ENCODE measurements at places on chromosomes 11 and 22.

DNA sequence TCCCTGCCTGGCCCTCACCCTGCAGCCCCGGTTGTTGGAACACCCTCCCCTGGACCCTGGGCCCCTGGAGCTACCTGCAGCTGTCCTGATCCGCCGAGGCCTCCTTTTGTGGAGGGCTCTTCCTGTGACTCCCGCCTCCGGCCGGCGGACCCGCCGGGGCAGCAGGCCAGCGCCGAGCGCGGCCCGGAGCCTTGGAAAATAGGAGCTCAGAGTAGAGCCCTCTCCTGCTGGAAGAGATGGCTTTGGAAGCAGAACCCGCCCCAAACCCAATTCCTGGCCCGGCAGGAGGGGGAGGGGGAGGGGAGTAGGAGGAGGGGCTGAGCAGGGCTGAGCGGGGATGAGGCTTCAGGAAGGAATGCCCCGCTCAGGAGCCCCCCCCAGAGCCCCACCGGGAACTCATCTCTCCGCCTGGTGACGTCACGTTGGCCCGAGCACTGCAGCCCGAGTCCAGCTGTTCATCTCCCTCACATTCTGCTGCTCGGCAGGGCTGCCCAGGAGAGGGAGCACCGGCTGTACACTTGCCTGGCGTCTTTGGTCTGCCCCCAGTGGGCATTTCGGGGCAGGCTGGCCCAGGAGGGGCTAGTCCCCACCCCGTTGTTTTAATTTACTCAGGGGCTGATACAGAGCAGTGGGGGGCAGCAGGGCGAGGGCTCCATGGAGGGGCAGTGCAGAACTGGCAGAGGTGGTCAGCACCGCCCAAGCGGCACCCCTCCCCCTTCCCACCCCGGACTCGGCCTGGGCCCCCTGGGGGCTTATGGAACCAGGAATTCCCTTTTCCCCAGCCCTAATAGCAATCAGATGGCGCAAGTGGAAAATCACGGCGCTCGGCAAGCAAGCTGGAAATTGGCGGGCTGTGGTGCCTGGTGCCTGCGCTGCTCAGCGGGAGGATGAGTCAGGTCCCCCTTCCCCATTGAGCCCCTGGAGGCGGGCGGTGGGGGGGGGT lies at the start of gene MRGPRF:
TSS of gene MRGPRF (minus strand) at position 238 of the 943 bp plus-strand sequence. CDS start 3,345 bp downstream, outside the sequence.
- no peak for DNase-seq

GRCh38 chr11:3659595-3660515 lies 11.3 kb downstream of the CHRNA10 start:
- no peak for DNase-seq

GRCh38 chr22:30602049-30602448 lies 4.9 kb upstream of the TCN2 start:
- DNase-seq: no peak

- DNase-seq: no peak
These were observed 105.2 kb downstream of the MAML2 start for GRCh38 chr11:96237766-96238266.

GRCh38 chr22:24183321-24184031 lies 2.2 kb downstream of the SUSD2 start:
- no peak for DNase-seq

DNA sequence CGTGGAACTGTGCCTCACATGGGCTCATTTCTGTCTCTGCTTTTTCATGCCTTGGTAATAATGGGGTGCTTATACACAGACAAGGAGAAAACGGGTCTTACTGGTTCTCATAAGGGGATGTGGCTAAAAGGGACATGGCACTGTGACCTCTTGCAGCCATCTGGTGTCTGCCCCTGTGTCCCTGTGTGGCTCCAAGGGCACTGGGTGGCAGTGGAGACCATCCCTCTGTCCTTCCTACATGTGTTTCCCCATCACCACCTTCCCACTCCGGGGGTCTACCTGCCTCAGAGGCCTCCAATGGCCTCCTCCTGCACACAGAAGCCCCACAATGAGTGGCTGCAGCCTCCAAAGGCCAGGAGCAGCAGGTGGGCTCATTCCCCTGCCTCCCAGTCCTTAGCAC lies 221.2 kb downstream of the CEP164 start:
- no peak for DNase-seq

- DNase-seq: no peak
These were observed 21.1 kb upstream of the NECTIN1 start for GRCh38 chr11:119750056-119750455.

- DNase-seq: no peak
These were observed 69.4 kb upstream of the API5 start for GRCh38 chr11:43242401-43242800.

GRCh38 chr11:123197711-123198110 lies 2.7 kb upstream of the CLMP start:
- no peak for DNase-seq

DNA sequence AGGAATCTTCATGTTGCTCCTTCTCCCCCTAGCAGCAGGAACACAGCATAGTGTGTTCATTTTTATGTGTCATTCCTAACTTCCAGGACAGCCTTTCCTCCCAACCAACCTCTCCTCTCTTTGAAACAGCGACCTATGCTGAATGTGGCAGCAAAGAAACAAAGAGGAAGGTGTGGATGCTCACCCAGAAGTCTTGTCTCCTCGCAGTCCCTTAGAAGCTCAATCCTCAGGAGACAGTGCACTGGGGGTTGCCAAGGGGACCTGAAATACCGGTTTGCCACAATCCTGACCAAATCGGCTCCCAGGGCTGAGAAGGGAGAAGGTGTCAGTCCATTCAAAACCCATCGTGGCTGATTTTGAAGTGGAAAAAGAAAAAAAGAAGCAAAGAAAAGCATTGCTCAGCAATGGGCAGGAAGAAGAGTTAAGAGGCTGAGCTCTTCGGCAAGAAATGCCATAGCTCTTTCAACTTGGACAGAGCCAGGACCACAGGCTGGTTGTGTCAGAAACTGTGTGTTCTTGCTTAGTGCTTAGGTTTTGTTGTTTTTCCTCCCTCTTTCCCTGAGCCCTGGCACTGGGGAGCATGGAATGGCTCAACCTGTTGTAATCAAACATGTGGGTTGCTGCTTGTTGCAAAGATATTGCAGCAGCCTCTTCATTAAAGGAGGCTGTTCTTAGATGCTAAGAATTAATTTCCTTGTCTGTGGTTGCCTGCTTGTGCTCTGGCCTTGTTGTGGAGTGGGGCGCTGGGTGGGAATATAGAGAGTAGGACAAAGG lies 30.4 kb upstream of the TENM4 start:
- DNase-seq: no peak

DNA sequence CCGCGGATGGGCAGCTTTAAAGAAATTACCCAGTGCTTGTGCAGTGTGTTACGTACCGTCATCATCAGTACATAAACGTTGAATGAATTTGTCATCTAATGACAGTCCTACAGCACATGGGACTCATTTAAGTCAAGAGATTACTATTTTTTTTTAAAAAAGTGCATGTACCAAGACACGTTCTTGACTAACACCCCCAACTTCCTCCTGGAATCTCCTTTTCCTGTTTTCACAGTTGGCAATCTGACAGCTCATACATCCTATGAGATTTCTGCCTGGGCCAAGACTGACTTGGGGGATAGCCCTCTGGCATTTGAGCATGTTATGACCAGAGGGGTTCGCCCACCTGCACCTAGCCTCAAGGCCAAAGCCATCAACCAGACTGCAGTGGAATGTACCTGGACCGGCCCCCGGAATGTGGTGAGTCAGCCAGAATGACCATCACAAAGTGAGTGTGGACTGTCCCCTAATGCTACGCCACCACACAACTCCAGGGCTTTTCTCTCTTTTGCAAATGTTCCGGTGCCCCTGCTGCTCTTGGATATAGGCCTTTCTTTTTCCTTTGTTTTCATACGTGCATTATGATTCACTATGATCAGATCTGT lies 162.0 kb upstream of the SORL1-AS1 start:
- DNase-seq: no peak

DNA sequence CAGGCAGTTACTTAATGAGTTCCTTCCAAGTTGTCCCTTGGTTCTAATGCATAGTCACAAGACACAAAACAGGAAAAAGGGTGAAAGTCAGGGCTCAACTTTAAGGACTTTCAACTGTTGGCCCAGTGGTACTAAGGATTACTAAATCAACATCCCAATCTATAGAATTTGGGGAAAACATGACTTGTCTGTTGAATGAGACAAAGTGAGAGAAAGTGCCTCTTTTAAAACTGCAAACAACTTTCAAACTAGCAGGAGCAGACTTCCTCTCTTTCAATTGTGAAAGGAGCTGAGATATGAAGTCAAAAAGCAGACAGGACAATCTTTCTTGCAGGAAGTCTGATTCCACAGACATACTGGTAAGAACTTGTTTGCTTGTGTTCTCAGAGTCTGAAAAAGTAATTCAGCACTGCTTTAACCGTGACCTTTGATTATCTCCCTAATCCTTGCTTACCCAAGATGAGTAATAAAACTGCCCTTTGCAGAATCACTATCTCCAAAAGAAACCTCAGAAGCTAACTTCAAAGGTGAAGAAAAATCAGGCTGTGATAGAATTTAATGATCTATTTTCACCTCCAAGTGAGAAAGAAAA lies 960.7 kb upstream of the RAG2 start:
- no peak for DNase-seq

- no peak for DNase-seq
These were observed 977 bp upstream of the PGGHG start for GRCh38 chr11:287821-288477.

- DNase-seq: no peak
These were observed 720.6 kb upstream of the ANO5 start for GRCh38 chr11:21472261-21472660.

DNA sequence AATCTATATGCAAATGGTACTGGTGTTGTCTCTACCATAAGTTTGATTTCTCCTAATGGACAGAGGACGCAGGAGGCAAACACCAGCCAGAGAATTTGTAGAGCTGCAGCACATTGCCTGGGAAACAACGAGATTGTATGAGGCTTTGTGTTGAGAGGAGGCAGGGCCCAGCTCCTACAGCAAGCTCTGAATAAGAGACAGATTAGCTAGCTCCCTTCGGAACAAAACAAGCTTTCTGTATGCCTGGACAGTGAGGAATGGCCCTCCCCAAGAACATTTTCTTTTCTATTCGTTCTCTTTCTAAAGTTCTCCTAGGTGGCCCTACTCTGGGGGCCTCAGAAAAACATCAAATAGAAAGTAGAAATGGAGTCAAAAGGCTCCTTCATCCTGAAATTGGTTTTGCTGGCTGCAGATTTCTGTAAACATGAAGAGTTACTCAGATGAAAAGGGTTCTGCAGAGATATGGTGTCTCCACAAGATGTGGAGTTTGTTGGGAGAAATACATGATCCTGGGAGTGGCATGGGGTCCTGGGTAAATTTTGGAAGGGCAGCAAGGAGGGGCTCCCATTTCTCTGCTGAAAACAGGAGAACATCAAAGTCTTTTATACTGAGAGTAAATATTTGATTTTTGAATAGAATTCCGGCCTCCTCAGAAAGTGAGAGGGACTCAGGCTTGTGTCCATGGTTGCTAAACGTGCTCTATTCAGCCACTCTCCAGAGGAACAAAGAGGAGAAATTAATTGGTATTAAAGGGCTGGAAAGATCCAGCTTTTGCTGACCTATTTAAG lies 6.8 kb upstream of the HEPACAM start:
- DNase-seq: no peak

DNA sequence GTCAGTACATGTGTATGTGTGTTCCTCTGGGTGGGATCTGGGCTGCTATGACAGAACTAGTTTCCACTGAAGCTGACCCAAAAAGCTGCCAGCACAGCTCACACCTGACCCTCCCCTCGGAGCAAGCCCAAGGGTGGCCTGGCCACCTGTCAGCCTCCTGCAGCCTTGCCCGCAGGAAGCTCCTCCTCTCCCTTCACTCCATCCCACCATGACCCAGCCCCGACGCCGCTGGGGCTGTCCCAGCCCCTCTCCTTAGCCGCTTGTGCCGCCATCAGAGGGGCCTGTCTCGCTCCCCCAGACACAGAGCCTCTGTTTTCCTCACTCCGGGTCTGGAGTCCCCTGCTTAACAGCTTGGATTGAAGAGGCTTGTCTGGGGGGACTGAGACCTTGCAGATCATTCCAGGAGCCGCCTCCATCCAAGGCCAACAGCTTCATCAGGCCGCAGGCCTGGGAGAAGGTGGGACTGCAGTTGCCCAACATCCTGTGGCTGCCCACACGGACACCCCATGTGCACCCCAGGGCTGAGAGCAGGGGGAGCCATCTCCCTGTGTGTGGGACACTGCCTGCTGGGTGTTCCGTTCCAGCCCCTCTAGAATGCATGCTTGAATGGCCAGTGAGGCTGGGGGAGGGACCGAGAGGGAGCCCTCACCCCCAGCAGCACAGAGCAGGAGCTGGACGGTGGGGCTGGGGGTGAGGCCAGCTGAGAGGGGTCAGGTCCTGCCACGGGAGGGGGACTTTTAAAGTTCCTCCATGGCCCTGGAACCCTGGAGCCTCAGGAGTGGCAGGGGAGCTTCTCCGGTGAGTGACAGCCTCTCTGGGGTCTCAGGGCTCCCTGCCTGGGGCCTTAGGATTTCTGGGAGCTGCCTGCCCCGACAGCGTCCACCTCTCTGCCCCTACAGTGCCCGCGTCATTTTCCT lies 696 bp downstream of the MRGPRF start:
- DNase-seq: no peak

- no peak for DNase-seq
These were observed 33.5 kb downstream of the POU2AF3 start for GRCh38 chr11:111331711-111332479.

DNA sequence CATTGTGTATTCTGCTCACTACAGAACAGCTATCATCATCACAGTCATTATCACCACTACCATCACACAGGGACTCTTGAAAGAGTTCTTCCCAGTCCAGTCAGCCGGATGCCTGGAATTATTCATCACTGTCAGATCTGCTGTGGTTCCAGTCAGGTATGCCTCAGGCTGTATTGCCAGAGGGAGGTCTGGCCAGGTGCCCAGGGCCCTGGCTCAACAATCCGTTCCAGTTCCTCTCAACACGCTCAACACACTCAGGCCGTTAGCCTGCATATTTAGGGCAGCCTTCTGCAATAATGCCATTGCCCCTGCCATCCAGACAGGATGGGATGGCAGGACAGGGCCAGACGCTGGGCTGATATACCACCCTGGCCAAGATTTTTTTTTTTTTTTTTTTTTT lies 28.6 kb upstream of the RASL10A start:
- no peak for DNase-seq

DNA sequence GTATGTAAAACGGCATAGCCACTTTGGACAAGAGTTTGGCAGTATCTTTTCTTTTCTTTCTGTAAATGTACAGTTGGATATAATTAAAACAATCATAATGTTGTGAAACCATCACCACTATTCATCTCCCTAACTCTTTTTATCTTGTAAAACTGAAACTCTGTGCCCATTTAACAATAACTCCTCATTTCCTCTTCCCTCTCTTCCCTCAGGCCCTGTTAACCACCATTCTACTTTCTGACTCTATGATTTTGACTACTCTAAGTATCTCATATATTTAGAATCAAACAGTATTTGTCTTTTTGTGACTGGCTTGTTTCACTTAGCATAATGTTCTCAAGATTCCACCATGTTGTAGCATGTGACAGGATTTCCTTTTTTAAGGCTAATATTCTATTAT lies 10.2 kb downstream of the SCUBE2 start:
- no peak for DNase-seq

DNA sequence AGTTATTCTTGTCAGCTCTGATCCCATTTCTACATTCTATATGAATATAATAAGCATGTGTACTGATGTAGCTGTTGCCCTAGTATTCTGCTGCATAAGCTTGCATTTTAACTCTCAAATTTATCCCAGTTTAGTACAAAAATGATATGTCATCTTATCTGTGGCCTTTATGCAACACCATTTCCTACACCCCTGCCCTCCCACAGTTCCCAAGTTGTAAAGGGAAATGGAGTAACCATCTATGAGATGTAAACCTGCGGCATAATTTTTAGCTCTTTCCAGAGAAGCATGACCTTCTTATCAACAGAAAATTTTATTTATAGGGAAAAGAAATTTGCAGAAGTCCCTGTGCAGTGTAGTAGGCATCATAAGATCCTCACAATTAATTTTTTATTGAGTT lies 18.9 kb upstream of the CARD18 start:
- no peak for DNase-seq

Measured in activated CD8-positive, alpha-beta memory T cell treated with anti-CD3 and anti-CD28 coated beads for 4 hours (primary cell).